Fibroblast of skin of right quadriceps (primary cell): ENCODE measurements at places on chromosomes 11 and 22.

- DNase-seq, result no peak
Measured at GRCh38 chr22:30607300-30607930, 441 bp downstream of the TCN2 start.

GRCh38 chr11:11206484-11206883 is 146.6 kb downstream of the CSNK2A3 start:
- DNase-seq, result no peak

DNA sequence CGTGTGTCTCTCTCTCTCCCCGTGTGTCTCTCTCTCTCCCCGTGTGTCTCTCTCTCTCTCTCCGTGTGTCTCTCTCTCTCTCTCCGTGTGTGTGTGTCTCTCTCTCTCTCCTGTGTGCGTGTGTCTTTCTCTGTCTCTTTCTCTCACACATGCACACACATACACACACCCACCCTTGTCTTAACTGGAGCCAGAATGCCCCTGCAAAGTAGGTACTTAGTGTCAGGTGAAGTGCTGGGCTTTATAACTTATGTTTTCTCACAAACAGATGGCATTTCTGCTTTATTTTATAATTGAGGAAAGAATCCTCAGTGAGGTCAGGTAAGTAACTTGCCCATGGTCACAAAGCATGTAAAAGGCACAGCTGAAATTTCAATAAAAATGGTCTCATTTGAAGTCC is 106.0 kb downstream of the CSNK2A3 start:
- DNase-seq, result no peak

- DNase-seq, result no peak
Measured at GRCh38 chr11:62433904-62434276, 15.1 kb downstream of the SCGB1A1 start.
